Activated T-cell treated with anti-CD3 and anti-CD28 coated beads, Interleukin-2, amount 50 U/mL, for 4 hours (primary cell): ENCODE measurements at places on chromosomes 11 and 22. TPM values are rescaled to one million over a fixed set of nuclear protein-coding genes. Genes with fewer than 3 reads are reported as not detected.

NRXN2 gene
- total RNA-seq = 1.0 TPM

APOL5 gene
- total RNA-seq = not detected

POTEH gene
- total RNA-seq = not detected

RIMBP3C gene
- 0.57 TPM for total RNA-seq

APBB1 gene
- 27.9 TPM for total RNA-seq

DNA sequence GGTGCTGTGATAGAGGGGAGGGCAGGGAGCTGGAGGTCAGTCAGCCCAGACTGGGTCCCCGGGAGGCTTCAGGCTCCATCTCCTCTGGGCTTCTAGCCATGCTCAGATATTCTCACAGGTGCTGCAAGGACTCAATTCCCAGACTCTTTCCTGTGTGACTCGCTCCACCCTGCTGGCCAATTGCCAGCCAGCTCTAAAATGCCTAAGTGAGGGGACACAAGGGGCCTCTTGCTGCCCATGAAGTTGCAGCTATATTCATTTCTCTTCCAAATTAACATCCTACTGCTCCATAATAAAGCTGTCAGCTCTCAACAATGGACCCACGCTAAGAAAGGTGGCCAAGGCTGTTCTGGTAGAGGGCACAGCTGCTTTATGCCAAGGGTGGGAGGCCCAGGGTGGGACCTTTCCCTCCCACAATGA, 101.5 kb downstream of the PLEKHA7 start:
- DNase-seq = no peak

- no peak for DNase-seq
These were observed 43.6 kb downstream of the OR2AG2 start for GRCh38 chr11:6727971-6728760.

DNA sequence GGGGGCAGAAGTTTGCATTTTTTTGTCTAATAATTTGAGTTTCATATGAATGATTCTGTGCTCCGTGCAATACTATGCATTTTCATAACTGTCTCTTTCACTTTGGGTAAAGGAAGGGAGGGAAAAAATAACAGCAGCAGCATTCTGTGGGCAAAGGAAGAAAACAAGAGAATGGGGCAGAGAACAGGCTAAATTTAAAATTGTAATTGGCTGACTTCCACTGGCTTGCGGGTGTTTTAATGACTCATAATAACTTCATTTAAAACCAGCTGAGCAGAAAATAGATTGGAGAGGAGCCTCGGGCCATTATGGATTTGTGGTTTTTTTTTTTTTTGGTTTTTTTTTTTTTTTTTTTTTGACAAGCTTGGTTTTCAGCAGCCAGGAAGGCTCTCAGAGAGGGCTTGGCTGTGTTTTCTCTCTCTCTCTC, 107.4 kb downstream of the ZBTB16 start:
- DNase-seq = no peak

- no peak for DNase-seq
These were observed 17.4 kb upstream of the FBLN1 start for GRCh38 chr22:45485261-45485660.

DNA sequence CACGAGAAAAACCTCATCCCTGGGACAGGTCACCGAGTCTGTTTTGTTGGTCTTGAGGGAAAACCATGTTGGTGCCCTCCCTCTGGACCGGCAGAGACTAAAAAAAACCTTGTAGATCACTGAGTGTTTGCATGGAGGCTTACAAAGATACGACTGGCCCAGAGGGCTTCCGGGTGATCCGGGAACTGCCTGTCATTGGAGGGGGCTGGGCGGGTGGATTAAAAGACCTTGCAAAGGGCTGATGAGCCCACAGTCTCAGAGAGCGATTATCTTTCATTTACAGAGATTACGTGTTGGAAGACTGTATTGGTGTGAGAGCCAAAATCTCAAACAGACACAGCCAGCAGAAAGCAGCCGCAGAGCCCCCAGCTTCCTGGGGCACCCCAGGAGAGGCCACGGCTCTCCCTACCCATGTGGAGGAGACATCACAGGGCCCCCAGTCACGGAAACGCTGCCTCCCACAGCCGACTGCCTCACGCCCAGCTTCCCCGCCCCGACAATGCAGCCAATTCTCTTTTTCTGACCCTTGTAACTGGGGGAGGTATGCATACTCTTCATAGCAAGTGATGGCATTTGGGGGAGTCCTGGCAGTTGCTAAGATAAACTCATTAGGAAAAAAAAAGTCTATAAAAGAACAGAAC, 426.4 kb downstream of the CTTN start:
- DNase-seq = no peak

DNA sequence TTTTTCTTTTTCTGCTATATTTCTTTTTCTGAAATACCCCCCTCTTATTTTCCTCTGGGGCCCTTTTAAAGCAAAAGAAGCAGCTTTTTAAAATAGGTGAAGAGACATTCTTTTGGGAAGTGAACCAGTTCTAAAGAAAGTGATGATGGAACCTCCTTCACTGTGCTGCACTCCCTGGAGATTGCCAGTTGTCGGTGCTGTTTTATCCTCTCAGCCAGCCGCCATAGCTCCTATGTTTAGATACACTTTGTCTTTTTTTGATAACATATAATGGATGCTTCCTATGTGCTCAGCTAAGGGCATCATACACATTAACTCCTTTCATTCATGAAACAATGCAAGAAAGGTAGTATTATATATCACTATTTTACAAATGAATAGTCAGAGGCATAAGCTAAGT, 14.0 kb downstream of the CFAP300 start:
- no peak for DNase-seq
